H9 (cell line): ENCODE measurements at places on chromosomes 11 and 22. TPM values are rescaled to one million over a fixed set of nuclear protein-coding genes. Genes with fewer than 3 reads are reported as not detected.

DNA sequence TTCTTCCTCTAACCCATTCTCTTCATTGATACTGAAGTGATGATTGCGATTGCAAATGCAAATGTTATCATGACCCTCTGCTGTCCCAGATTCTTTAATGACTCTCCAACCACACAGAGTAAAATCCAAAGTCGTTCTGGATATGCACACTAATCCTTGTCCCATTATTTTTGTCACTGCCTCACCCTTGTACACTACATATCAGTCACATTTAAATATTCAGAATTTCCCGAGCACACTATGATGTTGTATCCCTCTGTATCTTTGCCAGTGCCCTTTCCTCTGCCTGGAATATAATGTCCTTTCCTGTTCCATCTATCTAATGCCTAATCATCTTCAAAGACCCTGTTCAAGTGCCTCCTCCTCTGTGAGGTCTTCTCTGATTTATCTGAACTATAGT lies 55.4 kb upstream of the MMP13 start:
- H3K27ac ChIP-seq: no peak overlapping the region
- no peak overlapping the region for H3K4me3 ChIP-seq
- no peaks in the 10 kb centered on the region for H3K27me3 ChIP-seq

- no peaks in the 10 kb centered on the region for H3K36me3 ChIP-seq
- DNase-seq: no peak
- H3K4me1 ChIP-seq: peaks cover 4% of the 10 kb centered on the region; the same call in 1 of the 2 replicates
- H3K4me3 ChIP-seq: no peak overlapping the region
- no peaks in the 10 kb centered on the region for H3K27me3 ChIP-seq
- no peak overlapping the region for H3K27ac ChIP-seq
Observed at GRCh38 chr22:36048911-36049677, 20.5 kb upstream of the RBFOX2 start.

DNA sequence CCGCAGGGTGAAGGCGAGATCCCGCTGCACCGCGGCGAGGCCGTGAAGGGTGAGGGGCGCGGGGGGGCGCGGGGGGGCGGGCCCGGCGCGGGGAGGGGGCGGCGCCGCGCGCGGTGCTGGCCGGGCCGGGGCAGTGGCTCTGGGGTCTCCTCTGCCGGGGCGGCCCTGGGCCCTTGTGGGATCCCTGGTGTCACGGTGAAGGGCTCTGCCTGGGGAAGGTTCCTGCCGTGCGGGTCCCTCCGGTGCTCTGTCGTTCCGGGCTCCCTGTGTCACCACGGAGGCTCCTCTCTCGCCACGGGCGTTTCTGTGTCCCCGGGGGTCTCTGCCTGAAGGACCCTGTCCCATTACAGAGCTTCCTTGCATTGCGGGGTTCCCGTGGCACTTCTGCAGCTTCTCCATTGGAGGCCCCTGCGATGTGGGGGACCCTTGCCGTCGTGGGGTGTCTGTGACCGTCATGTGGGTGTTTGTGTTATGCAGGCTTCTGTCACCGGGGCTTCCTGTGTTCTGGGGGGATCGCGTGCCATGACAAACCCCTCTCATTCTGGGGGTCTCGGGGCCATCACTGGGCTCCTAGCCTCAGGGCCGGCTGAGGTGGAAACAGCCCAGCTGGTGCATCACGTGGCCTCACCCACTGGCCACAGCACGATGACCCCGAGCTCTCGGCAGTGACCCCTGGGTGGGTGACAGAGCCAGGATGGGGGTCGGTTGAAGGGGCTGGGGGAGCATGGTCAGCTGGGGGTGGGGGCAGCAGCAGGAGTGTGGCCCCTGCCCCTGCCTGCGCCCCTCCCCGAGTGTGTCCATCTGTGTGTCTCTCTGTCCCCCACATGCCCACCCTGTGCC lies 25.3 kb downstream of the SHANK3 start:
- no peak for DNase-seq
- H3K27me3 ChIP-seq: peaks cover 5% of the 10 kb centered on the region; the same call in 1 of the 2 replicates
- H3K4me3 ChIP-seq: peak overlapping the region; percentile 58
- no peak overlapping the region for H3K27ac ChIP-seq

- H3K36me3 ChIP-seq: peaks cover 48% of the 10 kb centered on the region
- H3K27ac ChIP-seq: no peak overlapping the region
- H3K4me3 ChIP-seq: peak overlapping the region; percentile 100
- DNase-seq: no peak
Observed at GRCh38 chr11:83158357-83158786, 1.4 kb downstream of the PCF11 start.

C11orf91 gene
- total RNA-seq: not detected in 2 replicates

MCHR1 gene
- total RNA-seq: 2.8 and 2.9 TPM in 2 replicates

DNA sequence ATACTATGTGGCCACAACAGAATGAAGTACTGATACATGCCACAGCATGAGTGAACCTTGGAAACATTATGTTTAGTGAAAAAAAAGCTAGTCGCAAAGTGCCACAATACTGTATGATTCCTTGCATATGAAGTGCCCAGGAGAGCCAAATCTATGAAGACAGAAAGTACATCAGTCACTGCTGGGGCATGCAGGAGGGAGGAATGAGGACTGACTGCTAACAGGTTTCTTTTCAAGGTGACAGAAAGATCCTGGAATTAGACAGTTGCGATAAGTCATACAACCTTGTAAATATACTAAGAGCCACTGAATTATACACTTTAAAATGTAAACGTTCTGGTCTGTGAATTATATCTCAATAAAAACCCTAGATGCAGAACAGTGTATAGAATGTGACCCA lies 11.8 kb upstream of the C11orf91 start:
- H3K4me3 ChIP-seq: no peak overlapping the region
- DNase-seq: no peak
- no peaks in the 10 kb centered on the region for H3K27me3 ChIP-seq
- H3K36me3 ChIP-seq: peaks cover 8% of the 10 kb centered on the region; the same call in 2 of the 3 replicates
- H3K27ac ChIP-seq: no peak overlapping the region

DNA sequence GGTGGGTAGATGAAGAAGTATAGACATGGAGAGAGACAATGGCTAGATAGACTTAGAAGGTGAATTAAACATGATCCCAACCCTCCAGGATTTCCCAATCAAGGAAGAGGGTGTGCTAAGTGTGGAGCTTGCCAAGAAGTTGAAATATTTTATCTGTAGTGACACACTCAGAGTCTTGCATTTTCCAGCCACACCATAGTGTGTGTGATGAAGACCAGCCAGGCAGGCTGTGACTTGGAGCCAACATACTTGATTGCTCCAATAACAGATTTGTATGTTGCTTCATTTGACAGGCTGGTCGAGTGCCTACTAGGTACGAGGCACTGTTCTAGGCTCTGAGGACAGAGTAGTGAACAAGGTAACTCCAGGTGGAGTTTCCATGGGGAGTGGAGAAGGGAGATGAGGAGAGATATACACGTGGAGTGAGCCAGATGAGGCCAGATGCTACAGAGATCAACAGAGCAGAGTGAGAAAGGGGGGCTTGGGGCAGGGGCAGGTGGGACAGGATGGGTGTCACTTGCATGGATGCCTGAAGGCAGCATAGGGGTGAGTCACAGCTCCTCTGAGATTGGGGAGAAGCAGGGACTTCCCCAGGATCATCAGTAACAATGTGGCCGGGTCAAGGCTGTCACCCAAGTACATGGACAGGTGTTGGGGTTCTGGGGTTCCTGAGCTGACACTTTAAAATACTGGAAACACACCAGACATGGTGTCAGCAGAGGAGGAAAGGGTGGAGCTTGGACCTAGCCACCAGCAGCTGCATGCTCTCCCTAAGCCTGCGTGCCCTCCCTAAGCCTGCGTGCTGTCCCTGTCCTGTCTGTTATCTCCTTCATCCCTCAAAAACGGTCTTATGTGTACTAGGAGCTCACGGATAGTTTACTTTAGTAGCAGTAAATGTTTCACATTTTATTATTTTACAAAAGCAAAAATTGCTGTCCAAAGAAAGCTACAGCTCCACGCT lies 23.6 kb downstream of the PDGFB start:
- peak; percentile 5 for DNase-seq
- no peak overlapping the region for H3K27ac ChIP-seq
- no peak overlapping the region for H3K4me3 ChIP-seq
- H3K27me3 ChIP-seq: no peaks in the 10 kb centered on the region
- peaks cover 11% of the 10 kb centered on the region for H3K36me3 ChIP-seq
- H3K4me1 ChIP-seq: peaks cover 5% of the 10 kb centered on the region; the same call in 1 of the 2 replicates

- no peaks in the 10 kb centered on the region for H3K27me3 ChIP-seq
- H3K4me1 ChIP-seq: peaks cover 9% of the 10 kb centered on the region; the same call in 1 of the 2 replicates
- H3K4me3 ChIP-seq: no peak overlapping the region
- no peak overlapping the region for H3K27ac ChIP-seq
Observed at GRCh38 chr11:134506046-134506445, 94.0 kb upstream of the B3GAT1 start.

DNA sequence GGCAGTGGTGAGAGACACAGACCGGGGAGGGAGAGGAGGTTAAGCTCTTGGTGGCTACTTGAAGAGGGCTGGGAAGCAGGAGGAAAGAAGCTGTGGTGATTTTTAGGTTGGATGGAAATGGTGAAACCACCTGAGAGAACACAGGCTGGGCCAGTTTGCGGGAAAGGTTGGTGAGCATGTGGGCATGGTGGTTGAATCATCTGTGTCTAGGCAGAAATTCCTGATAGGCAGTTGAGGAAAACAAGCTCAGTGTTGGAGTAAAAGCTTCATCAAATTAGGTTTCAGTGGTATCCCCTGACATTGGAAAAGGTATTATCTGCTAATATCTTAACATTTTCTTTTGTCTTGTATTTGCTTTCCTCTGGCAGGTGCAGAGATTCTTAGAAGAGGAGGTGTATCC lies 4.3 kb upstream of the SGSM3 start:
- H3K36me3 ChIP-seq: peaks cover 63% of the 10 kb centered on the region; the same call in 2 of the 3 replicates
- H3K4me1 ChIP-seq: no peaks in the 10 kb centered on the region
- H3K4me3 ChIP-seq: no peak overlapping the region
- no peaks in the 10 kb centered on the region for H3K27me3 ChIP-seq
- H3K27ac ChIP-seq: no peak overlapping the region

GRCh38 chr11:113839842-113840241 lies 35.5 kb downstream of the USP28 start:
- H3K36me3 ChIP-seq: peaks cover 30% of the 10 kb centered on the region
- no peak overlapping the region for H3K27ac ChIP-seq
- DNase-seq: no peak
- H3K27me3 ChIP-seq: no peaks in the 10 kb centered on the region
- no peaks in the 10 kb centered on the region; the same call in 1 of the 2 replicates for H3K4me1 ChIP-seq

GSTT4 gene
- not detected in 2 replicates for total RNA-seq

DNA sequence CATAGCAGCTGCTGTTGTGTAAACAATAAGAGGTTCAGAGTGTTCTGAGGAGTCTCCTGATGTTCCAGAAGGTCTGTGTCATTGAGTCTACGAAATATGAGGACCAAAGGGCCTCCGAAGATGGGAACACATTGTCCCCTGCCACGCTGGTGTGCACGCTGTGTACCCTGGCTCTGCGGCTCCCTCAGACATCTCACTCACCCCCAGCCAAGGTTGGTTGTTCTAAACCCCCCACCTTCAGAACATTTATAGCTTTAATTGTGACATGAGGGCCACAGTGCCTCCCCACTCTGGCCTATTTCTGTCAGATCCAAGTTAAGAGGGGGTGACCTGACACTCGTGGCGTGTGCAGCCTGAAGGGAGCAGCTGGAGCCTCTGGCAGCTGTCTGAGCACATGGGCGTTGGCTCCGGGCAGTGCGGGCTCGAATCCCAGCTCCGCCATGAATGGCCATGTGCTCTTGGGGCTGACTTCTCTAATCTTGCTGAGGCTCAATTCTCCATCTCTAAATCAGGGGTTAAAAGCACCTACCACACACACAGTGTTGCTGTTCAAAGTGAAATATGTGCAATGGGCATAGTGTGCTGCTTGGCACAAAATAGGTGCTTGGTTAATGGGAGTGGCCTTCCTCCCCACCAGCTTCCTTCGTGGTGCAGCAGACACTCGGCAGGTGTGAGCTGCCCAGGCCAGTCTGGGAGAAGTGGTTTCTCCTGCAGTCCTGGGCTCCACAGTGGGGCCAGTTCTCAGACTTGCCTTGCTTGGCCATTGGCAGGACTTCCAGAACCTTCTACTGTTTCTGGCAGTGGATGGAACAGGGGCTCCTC lies 39.7 kb upstream of the MICAL2 start:
- DNase-seq: no peak
- H3K36me3 ChIP-seq: no peaks in the 10 kb centered on the region
- no peak overlapping the region for H3K4me3 ChIP-seq
- no peaks in the 10 kb centered on the region; the same call in 1 of the 2 replicates for H3K4me1 ChIP-seq

DNA sequence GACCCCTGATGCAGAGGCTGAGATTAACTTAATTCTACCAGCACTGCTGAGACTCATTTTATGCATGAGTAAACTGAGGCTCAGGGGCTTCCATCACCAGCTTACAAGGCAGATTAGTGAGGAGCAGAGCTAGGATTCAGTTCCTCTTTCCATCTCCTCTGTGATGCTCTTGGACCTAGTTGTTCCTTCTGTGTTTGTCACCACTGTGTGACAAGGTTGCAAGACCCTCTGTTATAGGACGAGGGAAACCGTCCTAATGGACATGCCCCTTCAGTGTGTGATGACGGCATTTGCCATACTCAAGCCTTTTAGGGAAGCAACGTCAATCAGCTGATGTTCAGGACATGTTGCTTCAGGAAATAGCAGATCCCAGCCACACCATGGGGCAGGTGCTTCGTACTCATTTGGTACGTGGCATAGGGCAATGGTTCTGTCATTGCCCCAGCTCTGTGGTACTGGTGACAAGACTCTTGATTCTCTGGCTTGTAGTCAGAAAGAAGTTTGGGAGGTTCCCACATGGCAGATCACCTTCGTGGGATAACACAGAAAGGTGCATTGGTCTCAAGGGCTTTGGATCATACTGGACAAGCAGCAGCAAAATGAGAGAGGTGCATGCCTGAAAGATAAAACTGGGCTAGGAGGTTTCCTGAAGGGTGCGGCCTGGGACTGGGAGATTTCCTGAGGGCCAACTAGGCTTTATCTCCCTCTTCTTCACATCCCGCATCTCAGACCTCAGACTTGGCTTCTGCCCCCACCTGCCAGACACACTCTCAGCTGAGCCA lies 23.9 kb upstream of the CD44 start:
- no peaks in the 10 kb centered on the region for H3K27me3 ChIP-seq
- no peaks in the 10 kb centered on the region for H3K4me1 ChIP-seq
- DNase-seq: no peak
- no peaks in the 10 kb centered on the region for H3K36me3 ChIP-seq
- H3K4me3 ChIP-seq: no peak overlapping the region
- no peak overlapping the region for H3K27ac ChIP-seq

GRCh38 chr22:50305923-50306566 lies 1.4 kb downstream of the PLXNB2 start:
- no peaks in the 10 kb centered on the region; the same call in 1 of the 2 replicates for H3K4me1 ChIP-seq
- peak overlapping the region; percentile 83 for H3K4me3 ChIP-seq
- DNase-seq: no peak

CECR2 gene
- total RNA-seq: 145 and 154 TPM in 2 replicates

- H3K27ac ChIP-seq: no peak overlapping the region
- H3K36me3 ChIP-seq: 0 out of 2 replicates have a peak, but pooled peaks cover 2% of the 10 kb centered on the region
- H3K27me3 ChIP-seq: no peaks in the 10 kb centered on the region
- DNase-seq: peak; percentile 69
Observed at GRCh38 chr22:40156001-40156516, 21.7 kb upstream of the TNRC6B start.
